ENCODE measurements at places on chromosomes 5 and 9.

DNA sequence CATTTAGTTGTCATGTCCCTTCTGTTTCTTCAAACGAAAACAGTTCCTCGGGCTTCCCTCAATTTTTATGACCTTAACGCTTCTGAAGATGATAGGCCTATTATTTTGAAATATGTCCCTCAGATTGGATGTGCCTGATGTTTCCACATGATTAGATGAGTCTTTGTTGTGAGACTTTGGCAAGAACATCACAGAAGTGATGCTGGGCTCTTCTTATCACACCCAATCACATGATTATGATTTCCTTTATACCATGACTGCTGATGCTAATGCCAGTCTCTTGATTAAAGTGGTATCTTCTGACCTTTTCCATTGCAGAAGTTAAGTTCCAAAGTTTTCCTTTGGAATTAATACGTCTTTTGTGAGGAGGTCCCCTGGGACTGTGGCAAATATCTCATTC lies 175.7 kb downstream of the SAXO1 start:
- no peak for DNase-seq

- no peak for DNase-seq
These were observed 84.9 kb upstream of the MPDZ start for GRCh38 chr9:13364271-13365000.

DNA sequence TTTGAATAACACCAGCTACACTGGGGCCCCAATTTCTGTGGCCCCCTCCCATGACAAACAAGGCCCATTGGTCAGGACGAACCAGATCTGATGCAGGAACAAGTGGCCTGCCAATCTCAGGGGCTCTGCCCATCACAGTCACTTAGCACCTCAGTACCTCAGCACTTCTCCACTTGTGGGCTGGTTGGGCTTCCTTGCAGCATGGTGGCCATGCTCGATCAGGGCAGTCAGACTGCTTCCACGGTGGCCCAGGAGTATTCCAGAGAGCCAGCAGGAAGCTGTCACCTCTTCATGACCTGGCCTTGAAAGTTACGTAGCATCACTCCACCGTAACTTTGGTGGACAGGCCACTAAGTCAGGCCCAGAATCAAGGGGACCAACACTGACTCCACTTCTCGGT lies 206.5 kb downstream of the AUH start:
- no peak for DNase-seq

DNA sequence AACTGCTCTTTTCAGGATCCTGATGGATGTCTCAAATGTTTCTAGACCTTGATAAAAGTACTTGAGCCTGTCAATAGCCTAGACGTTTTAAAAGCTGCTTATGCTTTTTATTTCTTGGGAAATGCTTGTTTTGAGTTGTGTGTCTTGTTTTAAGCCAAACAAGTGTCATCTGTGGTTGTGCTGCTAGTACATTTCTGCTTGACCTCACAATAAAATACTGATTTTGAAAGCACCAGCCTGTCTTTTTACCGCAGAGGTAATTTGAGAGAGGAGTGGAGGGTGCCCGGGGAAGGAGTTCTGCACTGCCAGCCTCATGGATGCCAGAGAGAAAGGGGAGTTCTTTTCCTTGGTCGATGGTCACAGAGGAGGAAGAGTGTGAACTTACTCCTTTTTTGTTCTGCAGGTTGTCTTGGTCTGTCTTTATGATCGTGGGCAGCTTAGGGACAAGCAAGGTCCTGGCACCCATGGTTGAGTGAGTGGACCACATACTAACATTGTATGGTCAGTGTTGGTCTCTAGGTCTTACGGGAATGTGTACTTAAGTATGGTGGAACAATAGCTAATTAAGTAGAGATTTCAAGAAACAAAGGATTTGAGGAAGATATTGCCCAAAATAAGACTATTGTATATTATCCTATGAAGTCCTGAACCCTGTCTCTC lies 61.0 kb downstream of the TRIO start:
- DNase-seq: no peak

DNA sequence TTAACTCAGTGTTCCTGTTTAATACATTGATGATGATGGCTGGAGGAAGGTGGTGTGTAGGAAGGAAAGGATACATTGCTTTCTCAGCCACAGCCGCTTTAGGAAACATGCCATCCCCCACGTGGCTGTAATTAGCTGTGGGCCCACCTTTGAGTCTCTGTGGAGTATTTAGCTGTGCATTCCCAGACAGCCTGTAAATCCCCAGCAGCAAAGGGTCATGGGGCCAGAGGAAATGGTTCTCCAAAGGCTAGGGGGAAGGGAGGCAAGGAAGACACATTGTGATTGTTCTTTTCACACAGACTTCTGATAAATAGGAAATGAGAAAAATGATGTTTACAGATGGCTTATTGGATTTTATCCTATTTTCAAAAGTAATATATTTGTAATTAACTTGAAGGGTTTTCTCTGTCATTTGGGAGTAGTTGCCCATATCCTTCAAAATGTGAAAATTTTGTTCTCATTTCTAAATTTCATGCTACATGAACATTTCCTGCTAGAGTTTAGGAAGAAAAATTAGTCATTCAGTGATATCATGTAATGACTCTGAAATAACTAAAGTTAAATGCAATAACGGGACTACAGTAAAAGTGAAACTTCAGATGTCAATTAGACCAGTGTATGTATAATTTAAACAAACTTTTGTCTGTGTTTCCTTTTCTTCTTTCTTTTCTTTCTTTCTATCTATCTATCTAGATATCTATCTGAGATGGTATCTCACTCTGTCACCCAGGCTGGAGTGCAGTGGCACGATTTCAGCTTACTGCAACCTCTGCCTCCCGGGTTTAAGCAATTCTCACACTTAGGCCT lies 24.3 kb upstream of the F2R start:
- no peak for DNase-seq

- DNase-seq: no peak
These were observed 559.5 kb upstream of the WWC1 start for GRCh38 chr5:167731951-167732350.

DNA sequence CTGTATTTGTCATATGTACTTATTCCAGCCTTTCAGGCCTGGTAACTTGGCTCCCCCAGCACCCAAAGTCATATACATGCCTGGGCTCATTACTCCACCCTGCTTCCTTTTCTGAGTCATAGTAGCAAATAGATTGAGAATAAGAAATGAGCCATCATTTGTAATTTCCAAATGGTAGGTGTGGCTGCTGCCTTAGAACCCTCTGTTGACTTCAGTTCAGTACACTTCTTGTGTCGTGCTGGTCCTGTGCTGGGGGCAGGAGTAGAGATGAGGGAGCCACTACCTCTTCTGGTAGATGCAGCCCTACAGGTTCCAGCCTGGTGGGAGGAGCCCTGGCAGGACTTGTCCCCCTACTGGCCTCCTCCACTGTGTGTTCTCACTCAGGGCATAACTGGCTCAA lies 11.1 kb downstream of the GM2A start:
- DNase-seq: no peak

GRCh38 chr5:102946971-102947370 lies 173.0 kb downstream of the GIN1 start:
- DNase-seq: no peak

DNA sequence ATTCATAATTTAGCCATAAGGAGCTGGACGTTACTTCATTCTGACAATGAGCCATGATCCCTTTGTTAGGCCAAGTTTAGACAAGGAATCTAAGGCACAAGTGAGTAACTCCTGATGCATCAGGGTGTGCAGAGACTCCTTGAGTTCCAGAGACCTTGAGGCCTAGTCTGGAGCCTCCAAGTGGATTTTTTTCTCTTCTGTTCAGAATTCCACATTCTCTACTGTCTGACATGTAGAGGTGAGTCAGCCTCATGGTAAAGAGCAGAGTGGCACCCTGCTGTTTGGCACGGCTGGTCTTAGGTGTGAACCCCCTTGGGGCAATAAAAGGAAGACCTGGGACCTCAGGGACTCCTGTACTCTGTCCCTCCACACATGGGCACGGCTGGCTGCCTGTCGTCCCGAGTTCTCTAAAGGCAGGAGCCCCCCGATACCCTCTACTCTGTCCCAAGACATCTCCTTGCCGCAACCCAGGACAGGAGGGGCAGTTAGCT lies 22.0 kb upstream of the TGFBI start:
- no peak for DNase-seq

DNA sequence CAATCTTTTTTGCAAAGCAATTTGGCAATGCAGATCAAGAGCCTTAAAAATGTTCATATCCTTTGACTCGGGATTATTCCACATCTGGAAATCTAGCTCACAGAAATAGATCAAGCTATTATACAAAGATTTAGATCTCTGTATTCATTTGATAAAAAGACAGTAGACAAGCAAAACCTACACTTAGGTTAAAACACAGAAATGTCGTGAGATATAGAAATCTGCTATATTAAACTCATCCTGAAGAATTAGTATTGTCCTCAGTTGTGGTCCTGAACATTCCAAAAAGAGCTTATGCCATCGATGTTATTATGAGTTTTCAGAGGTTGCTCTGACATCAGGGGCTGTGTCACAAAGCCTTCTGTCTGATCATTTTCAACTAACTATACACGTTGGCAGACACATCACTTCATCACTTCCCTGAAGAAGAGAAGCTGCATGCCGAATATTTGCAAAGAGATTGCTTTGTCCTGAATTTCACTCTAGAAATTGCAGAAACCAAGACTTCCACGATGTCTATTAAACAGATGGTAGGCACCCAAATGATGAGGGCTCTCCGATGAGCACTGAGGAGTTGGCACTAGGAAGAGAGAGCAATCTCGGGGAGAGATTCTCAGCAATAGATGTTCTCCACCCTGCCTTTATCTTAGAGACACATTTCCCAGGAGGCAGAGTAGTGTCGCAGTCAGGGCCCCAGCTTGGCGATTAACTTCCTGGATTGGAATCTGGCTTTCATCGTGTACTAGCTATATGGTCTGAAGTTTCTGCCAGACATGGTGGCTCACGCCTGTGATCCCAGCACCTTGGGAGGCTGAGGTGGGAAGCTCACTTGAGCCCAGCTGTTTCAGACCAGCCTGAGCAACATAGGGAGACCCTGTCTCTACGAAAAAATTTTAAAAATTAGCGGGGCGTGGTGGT lies 1.9 kb upstream of the UBTD2 start:
- DNase-seq: no peak

- DNase-seq: no peak
These were observed 152.0 kb upstream of the LRRTM2 start for GRCh38 chr5:139027150-139027549.

GRCh38 chr9:115815786-115816185 lies 337.8 kb upstream of the PAPPA start:
- no peak for DNase-seq

DNA sequence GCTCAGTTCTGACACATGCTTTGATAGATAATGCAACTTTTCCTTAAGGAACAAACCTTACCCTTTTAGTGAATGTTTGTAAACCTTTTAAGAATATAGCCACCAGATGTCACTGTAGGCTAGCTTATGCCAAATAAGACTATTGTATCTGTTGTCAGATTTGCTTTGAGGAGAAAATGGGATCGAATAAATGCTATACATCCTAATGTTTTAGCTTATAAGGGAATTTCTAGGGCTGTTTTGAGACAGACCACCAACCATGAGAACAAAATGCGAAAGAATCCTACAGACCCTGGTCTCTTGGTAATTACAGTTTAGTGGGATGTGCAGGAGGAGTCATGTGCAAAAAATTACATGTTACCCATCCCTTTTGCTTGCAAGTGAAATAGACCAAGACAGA lies 127.6 kb upstream of the NMUR2 start:
- DNase-seq: peak; percentile 52

DNA sequence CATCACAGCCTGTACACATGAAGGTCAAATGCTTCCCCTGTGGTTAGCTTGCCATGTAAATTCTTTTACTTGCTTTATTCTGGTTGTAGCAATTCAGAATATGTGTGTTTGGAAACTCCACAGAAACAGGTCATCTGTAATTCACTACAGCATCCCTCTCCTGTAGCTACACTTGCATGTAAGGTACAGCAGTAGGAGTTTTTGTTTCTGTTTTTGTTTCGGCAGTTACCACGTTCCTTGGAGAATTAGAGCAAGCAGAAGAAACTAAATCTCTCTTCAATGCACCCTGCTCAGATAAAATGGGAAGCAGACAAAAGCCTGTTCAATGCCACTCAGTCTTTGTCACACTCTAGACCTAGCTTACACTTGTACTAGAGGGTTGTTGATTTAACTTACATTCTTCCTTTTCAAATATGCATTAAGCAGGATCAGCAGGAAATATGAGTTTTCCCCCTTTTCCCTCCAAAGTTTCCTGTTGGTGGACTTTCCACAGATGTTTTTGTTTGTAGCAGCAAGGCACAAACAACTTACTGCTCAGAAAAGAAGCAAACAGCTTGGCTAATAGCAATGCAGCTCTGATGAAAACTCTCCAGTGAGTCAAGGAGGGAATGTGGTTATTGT lies 80.9 kb downstream of the YIPF5 start:
- DNase-seq: no peak

DNA sequence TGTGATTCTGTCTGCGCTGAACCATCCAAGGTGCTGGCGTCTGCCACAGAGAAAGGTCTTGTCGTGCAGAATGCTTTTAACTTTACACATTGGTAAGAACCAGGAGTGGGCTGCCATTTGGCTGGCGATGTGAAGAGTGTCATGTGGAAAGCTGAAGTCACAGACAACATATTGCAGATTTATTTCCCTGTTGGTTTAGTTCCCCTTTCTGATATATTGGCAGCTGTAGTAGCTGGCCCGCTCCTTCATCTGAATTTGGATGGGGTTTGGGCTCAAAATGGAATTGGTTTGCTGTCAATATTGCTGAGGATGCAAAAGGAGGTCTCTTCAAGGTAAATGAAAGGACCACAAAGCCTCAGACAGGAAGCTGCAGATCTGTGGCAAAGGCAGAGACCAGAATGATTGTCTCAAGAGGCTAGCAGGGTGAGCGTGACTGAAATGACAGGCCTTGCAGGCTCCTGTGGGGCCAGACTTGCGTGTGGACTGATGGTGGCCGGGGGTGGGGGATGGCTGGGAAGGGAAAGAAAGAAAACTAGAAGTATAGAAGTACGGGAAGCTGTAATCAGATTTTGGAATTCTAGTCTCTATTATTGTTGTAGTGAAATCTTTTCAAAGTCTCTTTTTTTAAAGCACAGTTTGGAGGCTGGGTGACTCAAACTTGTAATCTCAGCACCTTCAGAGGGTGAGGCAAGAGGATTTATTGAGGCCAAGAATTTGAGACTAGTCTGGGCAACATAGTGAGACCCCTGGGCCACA lies 25.1 kb upstream of the CD180 start:
- DNase-seq: peak; percentile 35

All from Jurkat, Clone E6-1 (cell line).